ENCODE measurements at places on chromosomes 11 and 22.

GRCh38 chr11:2446590-2447252, 1.9 kb downstream of the KCNQ1 start:
- no peak for DNase-seq

DNA sequence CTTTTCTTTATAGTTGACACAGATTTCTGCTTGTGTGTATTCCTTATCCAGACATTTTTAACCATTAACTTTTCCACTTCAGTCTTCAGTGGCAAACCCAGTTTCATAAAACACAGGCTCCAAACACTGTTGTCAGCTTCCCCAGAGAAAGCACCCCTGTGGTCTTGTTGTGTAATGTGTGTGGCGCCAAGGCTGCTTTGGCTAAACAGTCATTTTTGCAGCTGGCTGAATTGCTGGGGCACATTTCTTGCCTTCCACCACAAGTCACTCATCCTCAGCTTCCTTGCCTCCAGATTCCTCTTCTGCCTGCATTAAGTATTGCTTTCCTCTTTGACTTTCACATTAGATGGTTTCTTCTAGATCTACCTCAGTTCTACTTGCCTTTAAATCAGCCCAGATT, 40.5 kb downstream of the ARHGAP1 start:
- DNase-seq: no peak

GRCh38 chr22:25420471-25420924, 144.0 kb upstream of the GRK3 start:
- DNase-seq: no peak

DNA sequence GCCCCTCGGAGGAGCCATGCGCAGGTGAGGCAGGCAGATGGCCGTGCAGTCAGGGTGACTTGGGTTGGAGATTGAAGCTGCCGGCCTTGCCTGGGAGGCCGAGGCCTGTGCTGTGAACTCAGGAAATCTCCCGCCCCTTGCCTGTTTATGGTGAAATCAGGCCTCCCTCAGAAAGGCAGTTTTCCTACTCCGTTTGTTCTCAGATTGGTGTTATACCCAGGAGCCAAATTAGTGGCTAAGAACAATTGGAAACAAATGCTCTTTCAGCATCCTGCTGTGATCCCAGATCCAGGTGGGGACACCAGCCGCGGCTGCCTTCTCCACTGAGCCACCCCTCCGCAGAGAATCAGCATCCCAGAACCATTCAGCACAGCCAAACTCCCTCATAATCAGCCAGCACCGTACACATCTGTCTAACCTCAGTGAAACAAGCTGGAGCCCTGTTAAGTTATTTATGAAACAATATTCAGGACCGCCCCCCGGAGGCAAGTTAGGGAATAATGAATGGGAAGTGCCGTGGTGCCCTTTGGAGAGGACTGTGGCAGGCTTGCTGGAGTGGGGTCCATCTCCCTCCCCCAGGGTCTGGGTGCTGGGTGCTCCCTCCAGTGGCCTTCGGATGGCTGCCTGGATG, 60.0 kb downstream of the PKNOX2 start:
- DNase-seq: peak; percentile 34

DNA sequence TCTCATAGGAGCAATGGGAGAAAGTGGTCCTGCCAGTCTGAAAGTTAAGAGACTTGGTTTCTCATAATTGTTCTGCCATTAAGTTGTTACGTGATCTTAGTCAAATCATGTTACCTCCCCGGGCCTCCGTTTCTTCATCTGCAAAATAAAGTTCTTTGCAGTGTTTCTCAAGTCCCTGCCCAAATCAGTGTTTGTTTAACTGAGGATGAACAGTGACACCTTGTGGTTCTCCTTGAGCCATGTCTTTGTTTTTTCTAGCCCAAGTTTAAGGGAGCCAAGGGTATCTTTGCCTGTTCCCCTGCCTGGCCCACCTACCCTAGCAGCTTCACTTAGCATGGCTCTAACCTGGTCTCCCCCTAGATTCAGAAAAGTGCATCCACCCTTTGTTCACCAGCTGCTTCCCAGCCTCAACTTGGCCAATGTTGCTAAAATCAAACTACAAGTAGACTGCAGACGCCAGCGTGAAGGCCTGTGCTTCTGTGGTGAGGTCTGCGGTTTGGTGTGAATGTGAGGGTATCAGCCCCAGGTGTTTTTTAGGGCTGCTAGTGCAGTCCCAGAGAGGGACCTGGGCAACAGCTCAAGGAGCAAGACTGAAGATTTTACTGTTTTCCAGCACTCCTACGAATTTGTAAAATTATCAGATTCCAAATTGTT, 35.5 kb downstream of the FZD4 start:
- no peak for DNase-seq

DNA sequence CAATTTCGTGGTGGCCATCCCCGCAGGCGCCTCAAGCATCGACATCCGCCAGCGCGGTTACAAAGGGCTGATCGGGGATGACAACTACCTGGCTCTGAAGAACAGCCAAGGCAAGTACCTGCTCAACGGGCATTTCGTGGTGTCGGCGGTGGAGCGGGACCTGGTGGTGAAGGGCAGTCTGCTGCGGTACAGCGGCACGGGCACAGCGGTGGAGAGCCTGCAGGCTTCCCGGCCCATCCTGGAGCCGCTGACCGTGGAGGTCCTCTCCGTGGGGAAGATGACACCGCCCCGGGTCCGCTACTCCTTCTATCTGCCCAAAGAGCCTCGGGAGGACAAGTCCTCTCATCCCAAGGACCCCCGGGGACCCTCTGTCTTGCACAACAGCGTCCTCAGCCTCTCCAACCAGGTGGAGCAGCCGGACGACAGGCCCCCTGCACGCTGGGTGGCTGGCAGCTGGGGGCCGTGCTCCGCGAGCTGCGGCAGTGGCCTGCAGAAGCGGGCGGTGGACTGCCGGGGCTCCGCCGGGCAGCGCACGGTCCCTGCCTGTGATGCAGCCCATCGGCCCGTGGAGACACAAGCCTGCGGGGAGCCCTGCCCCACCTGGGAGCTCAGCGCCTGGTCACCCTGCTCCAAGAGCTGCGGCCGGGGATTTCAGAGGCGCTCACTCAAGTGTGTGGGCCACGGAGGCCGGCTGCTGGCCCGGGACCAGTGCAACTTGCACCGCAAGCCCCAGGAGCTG, 24.8 kb downstream of the ADAMTS15 start:
- DNase-seq: no peak

- DNase-seq: no peak
Observed at GRCh38 chr11:126857860-126858808, 142.4 kb downstream of the KIRREL3 start.

- DNase-seq: no peak
Observed at GRCh38 chr11:9225748-9226298, 39.3 kb downstream of the DENND5A start.

- no peak for DNase-seq
Observed at GRCh38 chr11:111951565-111951964, 14.4 kb downstream of the DIXDC1 start.

DNA sequence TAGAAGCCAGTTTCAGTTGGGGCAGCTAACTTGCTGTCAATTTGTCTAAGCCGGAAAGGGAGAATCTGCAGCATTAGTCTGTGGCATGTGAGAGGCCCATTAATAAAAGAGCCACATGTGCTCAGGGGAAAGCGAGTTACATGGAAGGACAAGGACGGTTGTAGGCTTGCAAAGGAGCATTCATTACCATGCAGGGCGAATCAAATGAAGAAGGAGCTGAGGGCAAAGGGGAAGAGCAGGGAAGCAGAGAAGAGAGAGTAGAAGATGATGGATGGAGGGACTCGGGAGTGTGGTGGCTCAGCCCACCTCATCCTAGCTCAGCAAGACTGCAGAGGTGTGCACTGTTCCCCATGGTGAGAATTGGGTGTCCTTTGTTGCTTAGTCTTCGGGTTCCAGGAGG, 152.7 kb upstream of the TBCEL start:
- no peak for DNase-seq

Measured in mucosa of gallbladder (tissue), 1 donor.